Naive thymus-derived CD4-positive, alpha-beta T cell (primary cell): ENCODE measurements at places on chromosomes 1 and 21. TPM values are rescaled to one million over a fixed set of nuclear protein-coding genes. Genes with fewer than 3 reads are reported as not detected.

TMEM79 gene
- polyA plus RNA-seq = 9.8 TPM

PRKAB2 gene
- polyA plus RNA-seq = 3.7 TPM

DNA sequence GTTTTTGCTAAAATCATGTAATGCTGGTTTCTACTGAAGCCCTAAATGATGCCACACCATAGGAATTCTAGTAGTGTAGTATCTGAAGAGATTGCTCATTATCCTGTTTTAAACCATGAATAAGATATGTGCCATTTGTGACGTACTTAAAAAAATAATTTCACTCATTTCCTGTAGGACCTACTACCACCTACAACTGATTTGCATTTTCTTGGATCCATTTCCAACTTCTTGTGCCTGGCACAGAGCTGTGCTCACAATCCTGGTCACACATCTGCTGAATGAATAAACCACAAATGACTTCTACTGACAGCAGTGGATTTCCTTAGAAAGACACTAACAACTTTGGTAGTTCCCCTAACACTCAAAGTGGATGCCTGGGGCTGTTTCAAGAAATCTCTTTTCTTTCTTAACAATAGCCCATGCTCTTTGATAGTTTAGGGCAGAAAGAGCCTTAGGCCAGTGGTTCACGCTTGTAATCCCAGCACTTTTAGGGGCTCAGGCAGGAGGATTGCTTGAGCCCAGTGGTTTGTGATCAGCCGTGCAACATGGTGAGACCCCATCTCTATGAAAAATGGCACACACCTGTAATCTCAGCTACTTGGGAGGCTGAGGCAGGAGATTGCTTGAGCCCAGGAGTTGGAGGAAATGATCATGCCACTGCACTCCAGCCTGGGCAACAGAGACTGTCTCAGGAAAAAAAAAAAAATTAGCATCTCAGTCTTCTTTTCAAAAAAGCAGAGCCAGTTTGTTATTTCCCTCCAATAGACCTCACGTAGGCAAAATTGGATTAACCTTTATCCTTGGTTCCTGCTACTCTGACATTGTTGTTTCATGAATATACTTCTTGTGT, 13.0 kb upstream of the BATF3 start:
- DNase-seq = no peak
- no peak overlapping the region for H3K4me3 ChIP-seq
- H3K4me1 ChIP-seq = no peaks in the 10 kb centered on the region
- no peaks in the 10 kb centered on the region for H3K27me3 ChIP-seq

OPRD1 gene
- polyA plus RNA-seq = not detected

SOX13 gene
- polyA plus RNA-seq = not detected

DNA sequence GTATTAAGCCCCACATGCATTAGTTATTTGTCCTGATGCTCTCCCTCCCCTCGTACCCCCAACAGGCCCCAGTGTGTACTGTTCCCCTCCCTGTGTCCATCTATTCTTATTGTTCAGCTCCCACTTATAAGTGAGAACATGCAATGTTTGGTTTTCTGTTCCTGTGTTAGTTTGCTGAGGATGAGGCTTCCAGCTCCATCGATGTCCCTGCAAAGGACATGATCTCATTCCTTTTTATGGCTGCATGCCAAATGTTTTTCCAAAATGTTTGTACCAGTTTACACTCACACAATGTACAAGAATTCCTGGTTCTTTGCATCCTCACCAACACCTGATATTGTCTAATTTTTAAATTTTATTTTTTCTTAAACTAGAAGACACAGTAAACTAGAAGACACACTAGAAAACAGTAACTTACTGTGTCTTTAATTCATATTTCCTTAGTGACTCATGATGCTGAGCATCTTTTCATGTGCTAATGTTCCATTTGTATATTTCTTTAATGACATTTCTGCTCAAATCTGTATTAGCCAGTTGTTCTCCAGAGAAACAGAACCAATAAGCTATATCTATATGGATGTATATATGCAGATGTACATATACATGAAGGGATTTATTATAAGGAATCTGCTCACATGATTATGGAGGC, 19.4 kb upstream of the USP1 start:
- H3K4me1 ChIP-seq = no peaks in the 10 kb centered on the region
- no peak for DNase-seq
- no peak overlapping the region for H3K4me3 ChIP-seq
- no peak overlapping the region for H3K27ac ChIP-seq
- H3K27me3 ChIP-seq = peaks cover 2% of the 10 kb centered on the region

- no peak overlapping the region for H3K4me3 ChIP-seq
- H3K4me1 ChIP-seq = no peaks in the 10 kb centered on the region
- no peak overlapping the region for H3K27ac ChIP-seq
- no peaks in the 10 kb centered on the region for H3K27me3 ChIP-seq
Observed at GRCh38 chr21:45845770-45846090, 135.8 kb upstream of the COL6A1 start.

GRCh38 chr1:111751906-111752575, 3.7 kb upstream of the DDX20 start:
- no peak overlapping the region for H3K27ac ChIP-seq
- no peak for DNase-seq
- H3K36me3 ChIP-seq = no peaks in the 10 kb centered on the region
- no peak overlapping the region for H3K4me3 ChIP-seq

TNFRSF4 gene
- 1.5 TPM for polyA plus RNA-seq
